SK-MEL-5 (cell line): ENCODE measurements at places on chromosomes 5 and 9.

DNA sequence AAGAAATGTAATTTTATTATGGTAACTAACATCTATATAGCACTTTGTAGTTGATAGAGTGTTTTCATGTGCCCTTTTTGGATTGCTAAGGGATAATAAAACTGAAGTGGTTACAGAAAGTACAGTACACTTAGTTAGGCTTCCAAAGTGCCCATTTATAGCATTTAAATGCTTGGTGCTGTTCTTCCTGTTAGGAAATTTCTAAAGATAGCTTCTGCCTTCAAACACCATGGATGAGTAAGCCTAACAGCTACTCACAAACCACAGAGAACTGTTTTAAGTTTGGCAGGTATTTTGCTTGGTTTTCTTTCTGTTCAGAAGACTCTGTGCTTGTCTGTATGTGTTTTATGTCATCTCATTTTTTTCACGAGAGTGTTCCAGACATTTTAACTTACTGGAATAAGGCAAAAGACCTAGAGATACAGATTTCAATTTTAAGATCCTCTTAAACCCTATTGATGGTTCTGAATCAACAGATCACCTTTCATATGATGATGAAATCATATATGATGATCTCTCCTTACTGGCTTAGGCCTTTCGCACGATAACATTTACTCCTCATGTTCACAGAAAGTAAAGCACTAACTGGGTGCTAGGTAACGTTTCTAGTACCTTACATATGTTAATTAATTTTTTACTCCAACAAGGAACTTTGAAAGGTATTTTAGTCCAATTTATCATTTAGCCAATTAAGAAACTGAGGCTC lies 4.4 kb downstream of the RIMOC1 start:
- DNase-seq: no peak

GRCh38 chr5:10320793-10321192 lies 13.1 kb upstream of the CMBL start:
- no peak for DNase-seq

DNA sequence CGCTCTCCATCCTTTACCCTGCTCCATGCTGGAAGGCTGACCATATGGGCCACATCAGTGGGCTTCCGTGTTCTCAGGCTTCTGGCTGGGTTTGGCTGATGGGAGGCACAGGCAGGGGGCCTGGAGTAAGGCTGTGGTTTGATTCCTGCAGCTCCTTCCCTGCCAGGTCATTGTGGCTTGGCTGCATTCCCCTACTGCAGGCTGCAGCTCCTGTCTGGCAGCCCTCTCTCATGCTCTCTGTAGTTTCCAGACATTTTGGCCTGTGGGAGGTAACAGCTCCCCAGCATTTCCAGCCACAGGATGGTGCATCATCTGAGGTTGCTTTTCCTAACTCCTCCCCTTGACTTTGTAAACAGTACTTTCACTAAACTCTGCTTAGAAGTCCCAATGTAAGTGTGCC lies 102.0 kb upstream of the PTPN3 start:
- DNase-seq: no peak

GRCh38 chr9:76191493-76191892 lies 202.7 kb downstream of the RFK start:
- no peak for DNase-seq

GRCh38 chr9:100427366-100428263 lies 672 bp downstream of the MSANTD3 start:
- peak; percentile 66 for DNase-seq

DNA sequence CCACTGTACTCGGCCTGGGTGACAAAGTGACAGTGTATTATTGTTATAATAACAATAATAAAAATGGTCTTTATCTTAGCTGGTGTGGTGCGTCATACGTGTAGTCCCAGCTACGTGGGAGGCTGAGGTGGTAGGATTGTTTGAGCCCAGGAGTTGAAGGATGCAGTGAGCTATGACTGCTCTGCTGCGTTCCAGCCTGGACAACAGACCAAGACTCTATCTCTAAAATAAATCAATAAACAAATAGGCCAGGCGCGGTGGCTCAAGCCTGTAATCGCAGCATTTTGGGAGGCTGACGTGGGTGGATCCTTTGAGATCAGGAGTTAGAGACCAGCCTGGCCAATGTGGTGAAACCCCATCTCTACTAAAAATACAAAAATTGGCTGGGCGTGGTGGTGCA lies 9.2 kb upstream of the DENND4C start:
- no peak for DNase-seq

DNA sequence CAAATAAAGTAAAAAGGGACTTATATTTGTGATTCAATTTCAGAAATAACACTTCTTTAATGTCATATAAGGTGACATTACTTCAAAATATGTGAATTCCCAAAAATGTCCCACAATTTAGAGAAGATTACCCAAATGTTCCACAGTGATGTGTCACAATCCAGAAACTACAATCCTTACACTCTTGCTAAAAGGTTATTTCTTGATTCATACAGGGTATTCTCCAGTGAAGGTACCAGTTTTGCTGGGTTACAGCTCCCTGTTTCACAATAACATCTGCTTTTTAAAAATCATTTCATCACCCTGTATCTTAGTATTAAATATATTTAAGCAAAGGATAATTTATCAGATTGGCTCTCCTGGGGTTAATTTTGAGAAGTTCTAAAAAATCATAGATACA lies 11.0 kb downstream of the FBN2 start:
- DNase-seq: no peak

DNA sequence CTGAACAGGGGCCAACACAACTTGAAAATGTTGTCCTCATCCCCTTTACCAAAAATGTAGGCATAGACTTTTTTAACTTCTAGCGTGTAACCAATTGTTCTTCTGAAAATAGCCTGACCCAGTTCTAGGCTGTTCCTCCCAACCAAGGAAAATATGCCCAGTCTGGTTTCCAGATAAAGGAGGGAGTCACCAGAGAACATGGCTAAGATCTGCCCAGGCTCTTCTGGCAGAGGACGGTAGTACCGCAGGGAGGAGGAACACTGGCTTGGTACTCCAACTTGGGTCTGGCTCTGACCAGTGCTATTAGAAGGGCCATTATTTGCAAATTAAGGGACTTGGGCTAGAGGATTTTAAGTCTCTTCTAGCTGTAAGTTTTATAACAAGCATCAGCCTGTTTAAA lies 63.1 kb downstream of the GRAMD2B start:
- no peak for DNase-seq

- peak; percentile 52 for DNase-seq
Measured at GRCh38 chr5:21810737-21811316, 1042.3 kb downstream of the CDH12 start.

GRCh38 chr5:149240354-149240998 lies 31.2 kb upstream of the AFAP1L1 start:
- no peak for DNase-seq

DNA sequence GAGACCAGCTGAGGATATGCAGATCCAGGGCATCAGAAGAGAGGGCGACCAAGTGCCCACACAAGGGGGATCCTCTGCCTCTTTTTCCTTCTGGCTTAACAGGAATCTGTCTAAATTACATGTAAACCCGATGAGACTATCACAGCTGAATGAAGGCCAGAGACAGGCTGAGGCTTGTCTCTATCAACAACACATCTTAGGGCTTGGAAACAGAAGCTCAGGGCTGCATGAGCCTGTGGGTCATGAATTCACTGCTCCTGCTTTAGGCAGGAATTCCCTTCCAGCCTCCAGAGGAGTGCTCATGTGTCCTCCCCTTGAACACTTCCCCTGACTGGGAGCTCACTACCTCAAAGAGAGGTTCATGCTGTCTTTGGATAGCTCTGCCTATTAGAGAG lies 106.1 kb upstream of the PHYKPL start:
- no peak for DNase-seq

- DNase-seq: no peak
Measured at GRCh38 chr5:136006164-136006563, 22.6 kb upstream of the TGFBI start.
